ENCODE measurements at places on chromosomes 2 and 18.
A peak's percentile ranks its signal among the peaks of the same experiment; 100 is the strongest.

- no peak for DNase-seq
These were observed 383.3 kb upstream of the ETAA1 start for GRCh38 chr2:67013821-67014220.

- DNase-seq, result no peak
These were observed 170.1 kb downstream of the DCC start for GRCh38 chr18:52510139-52510538.

DNA sequence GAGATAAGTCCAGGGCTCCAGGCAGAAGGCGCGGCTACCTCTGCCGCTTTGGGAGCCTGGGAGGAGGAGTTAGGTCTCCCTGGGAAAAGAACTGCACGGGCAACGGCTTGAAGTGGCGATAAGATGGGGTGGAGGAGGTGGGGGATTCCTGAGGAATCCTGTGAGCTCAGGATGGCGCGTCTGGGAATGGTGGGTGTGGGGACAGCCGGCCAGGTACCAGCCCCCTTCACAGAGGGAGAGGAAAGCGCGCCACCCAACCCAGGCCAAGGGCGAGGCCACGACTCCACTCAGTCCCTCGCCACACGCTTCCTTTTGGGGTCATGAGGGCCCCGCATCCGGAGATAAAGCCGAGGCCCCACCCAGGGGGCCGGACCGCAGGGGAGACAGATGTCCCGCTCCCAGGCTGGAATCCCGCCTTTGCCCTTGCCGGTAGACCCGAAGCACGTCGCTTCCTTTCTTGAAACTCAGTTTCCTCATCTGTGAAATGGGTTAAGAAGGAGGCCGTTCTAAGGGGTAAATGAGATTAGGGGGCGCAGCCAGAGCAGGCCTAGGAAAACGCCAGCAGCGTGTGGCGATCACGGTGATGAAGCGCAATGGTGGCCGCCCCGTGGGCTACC, 1.7 kb upstream of the CTDSP1 start:
- peak; percentile 52 for DNase-seq

DNA sequence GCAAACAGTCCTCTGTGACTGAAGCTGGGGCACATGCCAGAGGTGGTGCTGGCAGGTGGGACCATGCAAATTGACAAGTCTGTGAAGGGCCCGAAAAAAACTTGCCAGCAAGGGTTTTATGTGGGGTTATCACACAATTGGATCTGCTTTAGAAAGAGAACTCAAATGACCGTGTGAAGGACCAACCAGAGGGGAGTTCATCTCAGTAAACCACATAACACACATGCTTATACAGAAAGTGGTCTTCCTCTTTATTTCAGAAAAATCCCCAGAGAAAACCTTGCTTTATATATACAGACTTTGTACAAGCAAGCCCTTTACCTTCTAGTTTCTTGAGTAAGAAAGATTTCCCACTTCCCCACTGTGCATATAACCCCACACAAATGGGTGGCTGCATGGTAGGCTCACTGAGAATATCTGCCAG, 46.7 kb downstream of the KIDINS220 start:
- DNase-seq, result no peak

GRCh38 chr2:36477746-36478145, 120.2 kb downstream of the FEZ2 start:
- DNase-seq, result no peak

GRCh38 chr2:101179982-101180381, 28.8 kb upstream of the TBC1D8 start:
- DNase-seq, result no peak

DNA sequence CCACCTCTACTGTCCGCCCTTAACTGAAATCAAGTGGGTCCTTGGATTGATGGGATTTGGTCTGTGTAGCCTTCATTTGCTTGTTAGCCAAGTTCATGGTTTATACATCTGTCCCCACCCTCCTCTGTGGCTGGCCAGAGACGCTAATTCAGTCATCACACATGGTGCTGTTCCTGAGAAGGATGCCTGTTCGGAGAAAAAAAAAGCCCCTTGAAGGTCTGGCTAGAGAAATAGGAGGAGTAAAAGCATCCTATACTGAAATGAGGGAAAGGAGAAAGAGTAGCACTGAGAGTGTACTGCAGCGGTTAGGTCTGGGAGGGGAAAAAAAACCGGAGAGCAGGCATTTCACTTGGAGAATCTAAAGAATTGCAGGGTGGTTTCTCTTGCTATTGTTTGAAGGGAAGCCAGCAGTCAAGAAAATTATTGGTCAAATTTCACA, 180.6 kb upstream of the EPAS1 start:
- no peak for DNase-seq

DNA sequence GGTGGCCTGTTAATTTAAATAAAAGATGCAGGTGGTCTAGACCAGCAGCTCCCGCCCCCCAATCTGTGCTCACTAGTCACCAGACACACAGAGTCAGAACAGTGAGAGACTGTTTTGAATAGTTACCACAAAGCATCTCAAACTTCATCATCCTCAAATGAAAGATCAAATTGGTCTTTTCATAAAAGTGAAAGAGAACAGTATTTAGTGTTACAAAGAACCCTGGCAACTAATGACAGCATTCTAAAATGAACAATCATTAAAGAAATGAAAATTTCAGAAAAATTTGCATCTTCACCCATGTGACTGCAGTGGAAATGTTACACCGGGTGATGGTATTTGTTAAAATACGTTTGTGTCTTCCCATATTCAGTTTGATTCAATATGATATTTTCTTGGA, 65.5 kb upstream of the PMAIP1 start:
- no peak for DNase-seq

DNA sequence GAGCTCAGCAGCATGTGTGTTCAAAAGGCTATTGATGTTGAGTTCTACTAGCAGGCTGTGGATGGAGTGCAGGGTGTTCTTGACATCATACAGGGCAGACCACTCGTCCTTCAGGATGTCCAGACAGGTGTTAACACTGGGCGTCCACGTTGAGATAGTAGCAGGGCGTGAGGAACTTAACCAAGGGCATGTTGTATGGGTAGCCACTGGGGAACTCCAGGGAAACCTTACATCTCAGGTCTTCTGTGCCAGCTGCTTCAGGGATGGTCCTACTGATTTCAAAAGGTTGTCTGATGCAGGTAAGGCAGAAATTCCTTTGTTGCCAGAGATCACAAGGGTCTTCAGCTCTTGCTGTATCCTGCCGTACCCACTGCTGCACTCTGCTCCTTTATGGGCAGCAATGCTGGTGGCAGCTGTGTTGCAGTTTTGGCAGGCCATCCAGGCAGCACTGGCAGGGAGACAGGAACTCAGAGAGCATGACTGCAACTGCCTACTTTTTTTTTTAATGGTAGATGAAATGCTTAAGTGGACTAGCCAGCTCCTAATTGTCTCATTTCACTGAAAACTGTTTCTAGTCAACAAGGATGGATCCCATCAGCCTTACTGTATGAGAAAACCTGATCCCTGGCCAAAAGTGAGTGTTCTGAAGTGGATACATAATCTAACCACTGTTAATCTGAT, 32.4 kb upstream of the RBBP8 start:
- DNase-seq, result no peak

DNA sequence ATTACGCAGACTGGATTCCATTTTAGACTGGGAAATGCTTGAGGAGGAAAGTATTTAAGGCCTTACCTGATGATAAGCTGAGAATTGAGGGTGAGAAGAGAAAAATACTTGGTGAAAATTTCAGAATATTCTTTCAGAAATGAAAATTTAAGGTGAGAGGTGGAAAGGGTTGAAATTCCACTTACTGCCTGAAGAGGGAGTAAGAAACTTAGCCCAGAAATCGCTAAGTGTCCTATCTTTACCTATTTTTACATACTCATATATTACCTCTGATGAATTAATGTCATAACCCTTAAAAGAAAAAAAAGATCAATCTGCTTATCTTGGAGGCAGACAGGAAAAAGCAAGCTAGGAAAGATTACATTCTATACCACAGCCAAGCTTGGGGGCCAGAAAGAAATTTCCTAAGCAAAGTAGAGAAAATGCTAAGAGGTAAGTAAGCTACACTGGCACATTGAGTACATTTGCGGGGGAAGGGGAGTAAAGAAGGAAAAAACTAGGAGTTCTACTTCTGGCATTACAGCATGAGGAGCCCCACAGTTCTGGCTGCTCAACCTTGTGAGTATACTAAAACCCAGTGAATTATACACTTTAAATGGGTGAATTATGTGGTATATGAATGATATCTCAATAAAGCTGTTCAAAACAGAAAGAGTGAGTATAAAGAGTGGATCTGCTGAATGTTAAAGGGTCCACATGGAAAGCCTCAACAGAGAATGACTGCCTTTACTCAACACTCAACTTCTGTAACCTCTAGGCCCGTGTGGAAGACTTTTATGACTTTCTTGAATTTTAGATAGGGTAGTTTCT, 33.8 kb downstream of the SMC6 start:
- no peak for DNase-seq

GRCh38 chr2:209348433-209348832, 75.4 kb upstream of the MAP2 start:
- no peak for DNase-seq

Data from T-helper 17 cell (primary cell).